ENCODE measurements at places on chromosomes 4 and X. TPM values are rescaled to one million over a fixed set of nuclear protein-coding genes. Genes with fewer than 3 reads are reported as not detected.

The GLRA2 gene
- 1.0 TPM for polyA plus RNA-seq

The PPARGC1A gene
- polyA plus RNA-seq = 3.2 TPM

- no peak for DNase-seq
Measured at GRCh38 chrX:147699061-147699460, 212.7 kb upstream of the FMR1 start.

GRCh38 chr4:121846662-121847061 lies 23.0 kb upstream of the CCNA2 start:
- no peak for DNase-seq

DNA sequence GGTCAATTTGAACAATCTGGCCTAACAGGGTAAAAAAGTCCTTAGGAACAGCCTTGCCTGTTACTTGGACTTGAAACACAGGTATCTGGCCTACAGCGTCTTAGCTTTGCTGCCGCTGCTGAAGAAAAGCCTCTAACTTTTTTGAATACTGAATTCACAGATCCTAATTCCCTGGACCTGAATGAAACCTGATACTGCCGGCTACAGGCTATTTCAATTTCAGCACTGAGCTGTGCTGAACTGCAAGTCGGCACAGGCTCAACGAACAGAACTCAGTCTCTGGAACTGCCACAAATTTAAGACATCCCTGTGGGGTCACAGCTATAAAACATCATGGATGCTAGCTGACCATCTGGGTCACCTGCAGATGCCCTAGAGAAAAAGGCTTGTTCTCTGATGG lies 7.2 kb downstream of the NR0B1 start:
- DNase-seq = no peak

- no peak for DNase-seq
Measured at GRCh38 chr4:23770011-23770410, 119.8 kb downstream of the PPARGC1A start.
